HepG2 (cell line): ENCODE measurements at places on chromosomes 11 and 22. TPM values are rescaled to one million over a fixed set of nuclear protein-coding genes. Genes with fewer than 3 reads are reported as not detected.

DNA sequence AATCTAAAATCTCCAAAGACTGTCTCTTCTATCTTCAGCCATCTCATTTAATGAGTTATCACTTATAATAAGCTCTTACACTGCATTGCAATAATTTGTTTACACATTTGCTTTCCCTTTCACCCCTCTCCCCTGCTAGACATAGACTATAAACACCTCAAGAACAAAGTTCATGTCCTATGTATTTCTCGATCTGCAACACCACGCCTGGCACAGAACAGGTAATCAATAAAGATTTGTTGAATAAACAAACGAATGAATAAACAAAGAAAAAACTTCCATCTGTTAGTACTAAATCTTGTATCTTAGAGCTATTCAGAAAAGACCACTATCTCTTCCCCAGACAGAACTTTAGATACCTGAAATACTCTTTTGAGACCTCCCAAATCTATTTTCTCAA is 77.6 kb downstream of the PAK1 start:
- H3K36me3 ChIP-seq = no peaks in the 10 kb centered on the region
- no peak overlapping the region for H3K27ac ChIP-seq
- peaks cover 17% of the 10 kb centered on the region for H3K4me1 ChIP-seq
- no peak for DNase-seq

DNA sequence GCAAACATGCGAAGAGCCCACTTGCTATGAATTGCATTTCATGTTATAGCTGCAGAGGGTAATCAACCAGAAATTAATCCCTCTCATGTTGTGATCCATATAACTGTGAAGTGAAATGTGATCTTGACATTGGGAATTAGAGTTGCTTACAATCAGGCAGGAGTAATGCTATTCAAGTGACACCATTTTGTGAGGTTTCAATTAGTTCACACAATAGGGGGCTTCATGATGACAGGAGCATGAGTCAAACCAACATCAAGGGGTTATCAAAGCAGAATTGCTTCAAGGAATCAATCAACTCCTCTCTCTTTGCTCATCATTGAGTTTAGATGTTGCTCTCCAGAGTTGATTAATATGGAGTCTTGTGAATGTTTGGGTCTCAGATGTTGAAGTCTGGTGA is 1585.2 kb upstream of the TENM4 start:
- H3K4me3 ChIP-seq = no peak overlapping the region
- H3K27ac ChIP-seq = no peak overlapping the region

DNA sequence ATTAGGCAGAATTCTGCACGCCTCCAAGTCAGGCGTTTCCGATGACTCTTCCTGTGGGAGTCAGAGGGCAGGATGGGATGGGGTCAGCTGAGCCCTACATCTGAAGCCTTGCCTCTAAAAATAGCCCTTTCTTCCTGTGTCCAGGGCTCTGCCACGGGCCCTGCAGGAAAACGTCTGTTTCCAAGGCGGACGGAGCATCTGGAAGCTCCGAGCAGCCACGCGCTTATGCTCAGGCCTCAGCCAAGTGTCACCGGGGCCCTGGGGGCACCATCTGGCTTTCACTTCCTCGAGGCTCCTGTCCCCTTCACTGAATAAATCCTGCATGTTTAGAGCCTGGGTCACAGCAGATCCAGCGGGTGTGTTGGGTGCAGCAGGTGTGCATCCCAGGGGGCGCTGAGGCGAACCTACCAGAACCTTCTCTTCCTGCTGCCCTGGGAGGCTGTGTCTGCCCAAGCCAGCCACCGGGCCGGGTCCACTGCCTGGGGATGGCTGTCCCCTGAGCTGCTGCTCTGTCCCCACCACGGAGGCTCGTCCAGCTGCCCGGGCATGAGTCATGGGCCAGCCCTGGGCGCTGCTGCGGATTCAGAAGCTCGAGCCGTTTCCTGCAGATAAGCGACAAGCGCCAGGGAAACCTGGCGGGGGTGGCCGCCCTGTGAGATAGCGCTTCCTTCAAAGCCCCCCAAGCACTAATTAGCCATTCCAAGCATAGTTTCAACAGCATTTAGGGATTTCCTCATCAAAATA is 32.0 kb upstream of the LINC01488 start:
- DNase-seq = peak; percentile 61
- no peak overlapping the region for H3K27ac ChIP-seq
- no peak overlapping the region for H3K4me3 ChIP-seq
- no peaks in the 10 kb centered on the region for H3K36me3 ChIP-seq
- H3K4me1 ChIP-seq = peaks cover 31% of the 10 kb centered on the region

DNA sequence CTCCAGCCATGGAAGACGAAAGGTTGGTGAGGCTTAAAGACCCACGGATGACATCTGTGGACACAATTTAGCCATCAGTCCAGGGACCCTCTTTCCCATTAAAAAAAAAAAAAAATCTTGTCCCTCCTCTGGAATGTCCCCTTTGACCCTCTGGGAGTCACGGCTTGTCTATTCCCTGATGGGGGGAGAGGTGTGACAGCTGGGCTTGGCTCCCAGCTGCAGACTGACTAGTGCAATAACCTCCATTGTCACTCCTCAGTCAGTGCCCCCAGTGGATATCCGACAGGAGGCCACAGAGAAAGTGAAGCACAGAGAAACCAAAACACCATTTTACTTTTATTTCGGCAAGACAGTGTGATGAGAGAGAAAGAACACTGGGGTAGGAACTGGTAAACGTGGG is 2.7 kb upstream of the VSIG2 start:
- no peak for DNase-seq
- no peak overlapping the region for H3K4me3 ChIP-seq
- no peak overlapping the region for H3K27ac ChIP-seq
- peaks cover 32% of the 10 kb centered on the region for H3K27me3 ChIP-seq
- H3K4me1 ChIP-seq = peaks cover 59% of the 10 kb centered on the region

DNA sequence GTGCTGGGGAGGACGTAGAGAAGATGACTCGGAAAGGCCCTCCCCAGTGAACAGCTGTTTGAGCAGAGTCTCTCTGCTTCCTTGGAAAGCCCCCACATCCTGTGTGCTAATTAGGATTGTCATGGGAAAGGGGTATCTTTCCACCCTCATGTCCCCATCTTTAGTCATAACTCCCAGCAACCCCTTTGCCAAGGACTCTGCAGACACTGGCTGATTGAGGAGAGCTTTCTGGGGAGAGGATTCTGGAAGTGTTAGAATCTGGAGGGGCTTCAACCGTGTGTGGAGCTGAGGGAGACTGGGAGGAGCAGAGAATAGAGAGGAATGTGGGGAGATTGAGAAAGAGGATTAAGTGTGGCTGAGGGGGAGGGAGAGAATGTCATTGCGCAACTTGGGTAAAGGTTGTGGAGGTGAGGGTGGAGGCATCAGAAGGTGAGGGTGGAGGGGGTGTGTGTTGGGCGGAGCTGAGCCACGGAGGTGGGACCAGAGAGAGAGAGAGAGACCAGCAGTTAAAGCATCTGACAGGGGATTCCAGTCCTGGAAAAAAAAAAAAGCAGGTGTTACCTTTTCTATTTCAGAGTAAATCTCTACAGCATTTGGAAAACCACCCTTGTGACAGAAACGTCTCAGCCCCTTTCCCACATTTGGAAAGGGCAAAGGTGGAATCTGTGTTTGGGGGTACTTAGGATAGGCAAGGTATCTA is 2.2 kb downstream of the DTX4 start:
- peak overlapping the region; percentile 80 for H3K4me3 ChIP-seq
- peak overlapping the region; percentile 34 for H3K27ac ChIP-seq
- peaks cover 41% of the 10 kb centered on the region for H3K4me1 ChIP-seq
- H3K27me3 ChIP-seq = no peaks in the 10 kb centered on the region; the same call in 2 of the 3 replicates
- no peaks in the 10 kb centered on the region for H3K36me3 ChIP-seq

DNA sequence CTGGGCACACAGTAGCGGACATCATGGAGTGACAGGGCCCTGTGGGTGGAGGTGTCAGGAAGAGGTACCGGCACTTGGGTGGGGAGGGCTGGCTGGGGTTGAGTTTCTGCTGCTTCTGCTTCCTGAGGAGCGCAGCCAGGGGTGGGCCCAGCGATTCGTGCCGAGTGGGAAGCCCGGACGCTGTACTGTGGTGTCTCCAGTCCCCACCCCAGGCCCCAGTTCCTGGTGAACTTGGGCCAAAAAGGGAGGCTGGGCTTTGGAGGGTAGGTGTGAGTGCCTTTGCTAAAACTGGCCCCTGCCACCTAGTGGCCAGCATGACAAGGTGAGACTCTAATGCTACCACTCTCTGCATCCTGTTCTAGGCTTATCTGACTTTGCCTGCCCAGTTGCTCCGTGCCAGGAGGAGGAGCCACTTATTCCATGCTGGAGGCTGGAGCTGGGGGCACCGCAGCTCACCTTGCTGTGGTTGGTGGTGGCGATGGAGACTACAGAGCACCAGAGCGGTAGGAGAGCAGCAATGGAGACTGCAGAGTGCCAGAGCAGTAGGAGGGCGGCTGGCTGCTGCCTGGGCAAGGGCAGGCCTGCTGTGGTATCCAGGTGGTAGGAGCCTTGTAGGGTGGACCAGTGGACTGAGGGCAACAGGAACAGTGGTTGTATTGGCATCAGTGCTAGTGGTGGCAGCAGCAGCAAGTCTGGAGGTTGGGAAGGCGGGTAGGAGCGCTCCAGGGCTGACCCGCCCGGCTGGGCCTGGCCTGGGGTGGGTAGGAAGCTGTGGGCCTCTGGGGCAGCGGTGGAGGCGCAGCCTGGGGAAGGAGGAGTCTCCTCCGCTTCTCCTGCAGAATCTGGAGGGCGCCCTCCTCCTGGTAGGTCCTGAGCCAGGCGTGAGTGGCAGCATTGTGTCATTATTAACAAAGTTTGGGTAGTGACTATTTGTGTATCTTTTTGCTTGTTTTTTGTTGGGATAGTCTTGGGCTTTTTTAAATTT is 2.2 kb upstream of the RFPL2 start:
- H3K4me3 ChIP-seq = peak overlapping the region; percentile 12; the same call in 1 of the 2 replicates
- no peaks in the 10 kb centered on the region for H3K36me3 ChIP-seq
- H3K27ac ChIP-seq = no peak overlapping the region
- H3K4me1 ChIP-seq = peaks cover 26% of the 10 kb centered on the region

GRCh38 chr11:20027556-20028013 is 132.7 kb downstream of the DBX1 start:
- no peak for DNase-seq
- H3K4me1 ChIP-seq = peaks cover 91% of the 10 kb centered on the region
- no peaks in the 10 kb centered on the region for H3K36me3 ChIP-seq

DNA sequence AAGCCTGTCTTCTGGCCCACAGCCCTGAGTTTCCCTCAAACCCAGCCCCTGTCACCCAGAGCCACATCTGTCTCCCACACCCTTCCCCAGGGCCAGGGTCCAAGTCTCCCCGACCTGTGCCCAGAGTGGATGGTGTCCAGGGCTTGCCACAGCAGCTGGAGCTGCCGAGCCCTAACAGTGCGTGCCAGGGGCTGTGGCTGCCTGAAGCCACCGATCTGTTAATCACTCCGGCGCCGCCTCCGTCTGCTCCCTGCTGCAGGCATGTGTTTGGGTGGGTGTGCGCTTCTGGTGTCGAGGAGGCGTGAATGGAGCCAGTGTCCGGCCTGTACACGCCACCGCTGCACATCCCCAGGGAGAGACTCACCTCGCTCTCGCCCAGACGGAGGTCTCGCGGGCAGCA is 26.1 kb downstream of the SHISAL1 start:
- DNase-seq = no peak
- no peak overlapping the region for H3K27ac ChIP-seq
- no peaks in the 10 kb centered on the region for H3K36me3 ChIP-seq
- peaks cover 13% of the 10 kb centered on the region for H3K27me3 ChIP-seq
- 0 out of 2 replicates have a peak, but pooled peaks cover 8% of the 10 kb centered on the region for H3K4me1 ChIP-seq

DNA sequence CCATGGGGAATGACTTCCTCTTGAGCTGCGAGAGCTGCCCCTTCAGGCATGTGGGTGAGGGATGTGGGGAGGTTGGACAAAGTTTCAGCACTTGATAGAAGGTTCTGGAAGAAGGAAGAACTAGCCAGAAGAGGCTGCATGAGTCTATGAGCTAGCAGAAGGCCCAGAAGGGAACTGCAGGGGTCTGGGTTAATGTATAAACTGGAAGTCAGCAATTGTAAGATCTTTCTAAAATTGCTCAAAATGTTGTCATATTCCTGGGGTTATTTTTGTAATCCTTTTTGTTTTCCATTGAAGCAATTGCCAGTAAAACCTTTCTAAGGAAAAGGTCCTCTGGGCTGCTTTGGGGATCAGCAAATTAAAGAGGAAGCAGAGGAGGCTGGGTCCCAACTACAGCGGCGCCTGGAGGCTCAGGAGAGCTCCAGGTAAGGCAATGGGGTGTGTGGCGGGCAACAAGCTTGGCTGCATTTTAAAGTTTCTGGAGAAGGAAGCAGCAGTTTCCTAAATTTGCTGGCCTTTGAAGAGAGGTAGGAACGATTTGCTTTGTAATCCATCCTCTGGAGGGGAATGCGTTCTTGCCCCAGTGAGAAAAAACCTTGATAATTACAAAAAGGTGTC is 29.2 kb downstream of the ADAMTS15 start:
- no peak for DNase-seq
- H3K27me3 ChIP-seq = peaks cover 3% of the 10 kb centered on the region; the same call in 1 of the 2 replicates
- H3K4me3 ChIP-seq = no peak overlapping the region
- H3K36me3 ChIP-seq = no peaks in the 10 kb centered on the region
- H3K27ac ChIP-seq = no peak overlapping the region

DNA sequence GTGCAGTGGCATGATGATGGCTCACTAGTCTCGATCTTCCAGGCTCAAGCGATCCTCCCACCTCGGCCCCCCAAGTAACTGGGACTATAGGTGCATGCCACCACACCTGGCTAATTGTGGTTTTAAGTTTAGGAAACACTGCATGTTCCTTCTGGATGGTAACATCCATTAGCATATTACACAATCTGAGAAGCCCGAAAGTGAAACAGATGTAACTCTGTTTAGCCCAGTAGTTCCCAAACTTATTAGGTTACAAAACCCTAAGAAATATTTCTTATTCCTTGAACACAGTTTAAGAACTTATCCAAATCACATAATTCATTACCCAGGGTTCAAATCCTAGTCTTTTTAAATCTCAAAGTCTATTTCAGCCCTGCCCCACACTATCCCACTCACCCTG is 28.3 kb downstream of the POLDIP3 start:
- H3K27ac ChIP-seq = no peak overlapping the region
- H3K36me3 ChIP-seq = peaks cover 28% of the 10 kb centered on the region
- peaks cover 6% of the 10 kb centered on the region for H3K4me1 ChIP-seq
- no peaks in the 10 kb centered on the region for H3K27me3 ChIP-seq

DNA sequence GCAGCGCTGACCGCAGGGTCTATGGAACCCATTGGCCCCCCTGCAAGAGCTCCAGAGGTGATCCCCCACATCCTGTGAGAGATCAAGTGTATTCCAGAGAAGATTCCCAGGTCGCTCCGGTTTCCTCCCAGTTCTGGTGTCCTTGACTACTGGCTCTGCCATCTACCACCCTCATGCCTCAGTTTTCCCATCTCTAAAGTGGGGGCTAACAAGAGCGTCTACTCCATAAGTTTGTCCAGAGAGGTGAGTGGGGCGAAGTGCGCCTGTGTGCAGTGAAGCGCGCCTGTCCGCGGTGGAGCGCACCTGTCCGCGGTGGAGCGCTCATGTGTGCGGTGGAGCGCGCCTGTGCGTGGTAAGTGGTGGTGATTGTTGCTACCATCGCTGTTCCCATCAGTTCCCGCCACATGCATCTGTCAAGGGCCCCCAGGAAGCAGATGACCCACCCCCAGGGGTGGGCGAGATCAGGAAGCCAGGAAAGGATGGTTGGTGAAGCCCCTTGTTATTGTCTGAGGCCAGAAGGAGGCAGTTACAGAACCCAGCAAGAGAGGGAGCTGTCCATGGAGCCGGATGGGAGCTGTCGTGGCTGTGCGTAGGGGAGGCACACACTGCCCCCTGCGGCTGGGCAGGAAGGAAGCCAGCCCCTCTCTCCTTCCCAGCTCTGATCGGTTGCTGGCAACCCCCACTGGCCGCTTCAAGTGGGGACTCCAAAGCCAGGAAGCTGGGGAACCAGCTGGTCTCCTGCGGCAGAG is 73.2 kb upstream of the FGF3 start:
- peaks cover 50% of the 10 kb centered on the region for H3K27me3 ChIP-seq
- peak; percentile 40 for DNase-seq
- peaks cover 29% of the 10 kb centered on the region for H3K4me1 ChIP-seq

The CD3E gene
- not detected in 2 replicates for total RNA-seq

The OR52I1 gene
- not detected in 2 replicates for total RNA-seq
